Hindlimb muscle (tissue), 1 donor: ENCODE measurements at places on chromosomes 11 and 22.

DNA sequence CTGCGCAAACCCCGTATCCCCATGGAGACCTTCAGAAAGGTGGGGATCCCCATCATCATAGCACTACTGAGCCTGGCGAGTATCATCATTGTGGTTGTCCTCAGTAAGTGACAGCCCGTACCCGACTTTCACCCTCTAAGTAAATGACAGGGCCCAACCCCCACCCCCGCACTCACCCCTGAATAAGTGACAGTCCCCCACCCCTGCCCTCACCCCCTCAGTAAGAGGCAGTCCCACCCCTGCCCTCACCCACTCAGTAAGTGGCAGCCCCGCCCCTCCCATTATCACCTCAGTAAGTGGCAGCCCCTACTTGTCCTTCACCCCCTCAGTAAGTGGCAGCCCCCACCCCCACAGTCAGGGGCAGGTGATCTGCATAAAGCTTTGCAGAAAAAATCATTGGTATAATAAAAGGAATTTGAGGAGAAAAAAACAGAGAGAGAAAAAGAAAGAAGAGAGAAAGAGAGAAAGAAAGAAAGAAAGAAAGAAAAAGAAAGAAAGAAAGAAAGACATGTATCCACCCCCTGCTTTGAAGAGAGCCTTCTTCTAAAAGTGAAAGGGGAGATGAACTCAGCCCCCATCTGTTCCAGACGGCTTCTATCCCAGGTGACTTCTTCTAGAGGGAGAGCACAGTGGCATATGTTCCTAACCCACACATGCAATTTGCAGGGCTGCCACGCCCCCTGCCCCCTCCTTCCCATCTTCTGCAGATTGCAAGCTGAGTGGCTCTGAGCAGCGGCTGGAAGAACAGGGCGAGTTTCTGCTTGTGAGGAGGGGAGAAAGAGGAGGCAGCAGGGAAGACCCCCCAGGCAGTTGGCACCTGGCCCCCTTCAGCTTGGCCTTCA lies 12.5 kb upstream of the SMIM35 start:
- DNase-seq, result no peak

- DNase-seq, result no peak
Measured at GRCh38 chr22:49825944-49826602, 1.6 kb downstream of the BRD1 start.

GRCh38 chr11:82732348-82732733 lies 1.3 kb downstream of the FAM181B start:
- no peak for DNase-seq

DNA sequence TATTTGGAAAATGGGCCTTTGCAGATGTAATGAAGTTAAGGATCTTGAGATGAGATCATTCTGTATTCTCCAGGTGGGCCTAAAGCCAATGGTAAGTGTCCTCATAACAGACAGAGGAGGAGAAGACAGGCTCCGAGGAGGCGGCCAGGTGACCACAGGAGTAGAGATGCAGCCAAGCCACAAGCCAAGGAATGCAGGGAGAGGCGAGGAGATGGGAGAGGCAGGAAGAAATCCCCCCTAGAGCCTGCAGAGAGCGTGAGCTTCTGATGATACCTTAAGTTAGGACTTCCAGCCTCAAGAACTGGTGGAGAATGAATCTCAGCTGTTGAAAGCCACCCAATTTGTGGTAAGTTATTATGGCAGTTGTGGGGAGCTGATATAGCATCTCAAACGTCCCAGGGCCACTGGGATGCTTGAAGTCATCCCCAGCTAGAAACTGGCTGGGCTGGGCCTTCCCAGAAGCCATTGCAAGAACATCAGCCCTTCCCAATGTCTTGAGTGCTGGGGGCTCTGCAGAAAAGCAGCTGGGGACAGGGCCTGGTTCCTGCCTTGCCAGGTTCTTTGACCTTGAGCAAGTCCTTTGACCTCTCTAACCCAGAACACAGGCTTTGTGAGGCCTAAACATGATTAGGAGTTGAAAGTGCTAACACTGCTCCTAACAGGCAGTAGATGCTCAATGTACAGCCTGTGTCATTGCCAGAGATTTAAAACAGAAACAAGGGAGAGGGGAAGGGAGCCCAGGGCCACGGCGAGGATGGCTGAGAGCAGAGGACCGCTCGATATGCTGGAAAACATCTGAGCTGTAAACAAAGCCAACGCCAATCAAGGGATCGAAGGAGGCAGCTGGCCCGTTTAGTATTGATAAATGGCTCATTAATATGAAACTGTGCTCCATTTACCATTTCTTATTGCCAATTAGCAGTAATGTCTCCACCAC lies 632.3 kb downstream of the TBC1D22A start:
- DNase-seq, result no peak

DNA sequence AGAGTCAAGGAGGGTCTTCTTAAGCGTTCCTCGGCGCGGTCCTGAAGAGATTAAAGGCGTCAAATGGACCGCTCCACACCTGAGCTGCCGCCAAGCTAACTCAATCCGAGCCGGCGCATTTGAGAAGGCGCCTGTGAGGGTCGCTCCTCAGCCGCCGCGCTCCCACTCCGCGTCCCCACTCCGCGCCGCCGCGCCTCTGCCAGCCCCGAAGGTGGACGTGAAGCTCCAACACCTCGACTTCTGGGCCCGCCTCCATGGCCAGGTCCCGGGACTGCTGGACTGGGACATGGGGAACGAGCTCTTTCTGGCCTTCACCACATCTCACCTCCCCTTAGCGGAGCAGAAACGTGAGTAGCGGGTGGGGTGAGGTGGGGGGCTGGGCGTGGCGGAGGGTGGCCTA lies at the start of gene FOXR1:
TSS of gene FOXR1 (plus strand) at position 116 of the 400 bp plus-strand sequence. CDS start at position 287, 171 bp downstream.
- no peak for DNase-seq

DNA sequence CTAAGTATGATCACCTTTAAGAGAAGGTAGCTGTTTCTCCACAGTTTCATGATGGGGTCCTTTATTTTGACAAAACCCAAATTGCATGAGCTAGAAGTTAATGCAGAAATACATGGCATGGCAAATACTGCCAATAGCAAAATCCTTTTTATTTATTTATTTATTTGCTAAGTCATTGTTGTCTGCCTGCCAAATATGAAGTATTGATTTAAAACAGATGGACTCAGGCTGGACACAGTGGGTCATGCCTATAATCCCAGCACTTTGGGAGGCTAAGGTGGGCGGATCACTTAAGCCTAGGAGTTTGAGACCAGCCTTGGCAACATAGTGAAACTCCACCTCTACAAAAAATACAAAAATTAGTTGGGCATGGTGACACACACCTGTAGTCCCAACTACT lies 52.4 kb downstream of the LARGE2 start:
- DNase-seq, result no peak

DNA sequence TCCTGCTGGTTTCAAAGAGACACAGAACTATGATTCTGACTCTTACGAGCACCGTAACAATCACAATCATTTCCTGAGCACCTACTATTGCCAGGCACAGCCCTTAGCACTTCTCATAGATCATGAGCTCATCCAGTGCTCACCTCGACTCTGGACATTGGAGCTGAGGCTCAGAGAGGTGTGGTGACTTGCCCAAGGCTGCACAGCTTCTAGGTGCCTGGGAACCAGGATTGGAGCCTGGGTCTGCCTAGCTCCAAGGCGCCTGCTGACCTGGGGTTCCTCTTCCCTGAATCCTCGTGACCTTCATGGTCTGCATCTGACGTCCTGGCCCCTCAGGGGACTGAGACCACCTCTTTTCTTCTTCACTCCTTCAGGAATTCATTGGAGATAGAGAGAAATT lies 50.6 kb upstream of the CRYBB3 start:
- no peak for DNase-seq

GRCh38 chr11:117084992-117085391 lies 13.2 kb downstream of the SIK3 start:
- DNase-seq, result no peak

DNA sequence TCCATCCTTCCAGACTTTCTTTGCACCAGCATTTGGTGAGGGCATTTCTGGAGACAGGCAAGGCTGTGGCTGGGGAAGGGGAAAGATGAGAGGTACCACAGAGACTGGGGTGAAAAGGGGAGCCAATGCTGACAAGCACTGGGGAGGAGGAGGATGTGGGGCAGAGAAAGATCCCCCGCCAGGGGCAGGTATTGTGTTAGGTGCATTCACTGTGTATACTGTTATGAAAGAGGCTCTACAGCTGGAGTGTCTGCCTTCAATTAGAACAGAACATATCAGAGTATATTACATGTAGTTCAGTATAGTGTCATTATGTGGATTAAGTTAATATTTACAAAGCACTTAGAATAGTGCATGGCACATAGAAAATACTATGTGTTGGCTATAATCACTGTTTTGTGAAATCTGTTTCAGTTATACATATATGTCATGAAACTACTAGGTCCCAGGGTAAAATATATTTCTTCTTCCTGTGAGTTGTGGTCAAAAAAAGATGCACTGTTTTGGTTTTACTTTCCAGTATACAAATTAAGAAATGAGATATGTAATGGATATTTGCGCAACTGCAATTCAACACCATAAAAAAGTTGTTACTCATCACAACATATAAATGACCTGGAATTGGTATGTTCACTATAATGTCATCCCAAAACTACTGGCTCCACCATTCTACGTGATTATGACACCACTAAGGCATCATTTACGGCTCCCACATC lies 8.4 kb downstream of the MSANTD2 start:
- DNase-seq, result no peak

- DNase-seq, result no peak
Measured at GRCh38 chr11:133931449-133932060, 25.2 kb downstream of the IGSF9B start.

- no peak for DNase-seq
Measured at GRCh38 chr22:44935724-44936123, 74.1 kb downstream of the PHF21B start.

DNA sequence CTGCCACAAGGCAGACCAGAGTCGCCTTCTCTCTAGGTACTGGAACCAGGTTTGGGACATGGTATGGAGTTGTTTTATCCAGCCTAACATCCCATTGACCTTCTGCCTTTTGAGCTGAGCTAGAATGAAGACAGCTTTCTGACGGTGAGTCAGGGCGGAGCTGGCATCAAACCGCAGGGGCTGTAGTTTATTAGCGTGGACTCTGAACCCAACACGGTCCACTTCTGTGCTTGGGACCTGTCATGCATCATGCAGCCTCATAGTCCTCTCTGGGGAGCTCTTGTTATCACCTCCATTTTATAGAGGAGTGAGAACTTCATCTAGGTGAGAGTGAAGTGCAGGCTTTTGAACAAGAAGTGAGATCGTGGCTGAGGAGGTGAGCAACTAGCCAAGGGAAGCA lies 8.3 kb downstream of the GAL3ST1 start:
- DNase-seq, result no peak

DNA sequence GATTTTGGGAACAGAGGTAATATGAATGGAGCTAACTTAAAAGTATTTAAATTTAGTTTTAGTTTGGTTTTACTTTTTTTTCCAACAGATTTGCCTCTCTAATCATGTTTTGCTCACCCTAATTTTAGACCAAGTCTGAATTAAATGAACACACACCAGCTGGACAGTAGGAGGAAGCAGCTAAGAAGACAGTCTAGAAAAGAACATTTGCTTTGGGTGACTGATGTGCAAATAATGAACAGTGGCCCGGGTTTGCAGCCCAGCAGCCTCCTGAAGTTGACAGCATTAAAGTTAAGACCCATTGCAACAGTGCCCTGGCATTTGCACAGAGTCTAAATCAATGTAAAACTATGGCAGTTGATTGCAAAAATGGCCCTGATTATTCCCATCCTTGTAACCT lies 66.4 kb upstream of the SORL1 start:
- DNase-seq, result no peak

- no peak for DNase-seq
Measured at GRCh38 chr11:26572770-26573402, 823 bp upstream of the MUC15 start.

DNA sequence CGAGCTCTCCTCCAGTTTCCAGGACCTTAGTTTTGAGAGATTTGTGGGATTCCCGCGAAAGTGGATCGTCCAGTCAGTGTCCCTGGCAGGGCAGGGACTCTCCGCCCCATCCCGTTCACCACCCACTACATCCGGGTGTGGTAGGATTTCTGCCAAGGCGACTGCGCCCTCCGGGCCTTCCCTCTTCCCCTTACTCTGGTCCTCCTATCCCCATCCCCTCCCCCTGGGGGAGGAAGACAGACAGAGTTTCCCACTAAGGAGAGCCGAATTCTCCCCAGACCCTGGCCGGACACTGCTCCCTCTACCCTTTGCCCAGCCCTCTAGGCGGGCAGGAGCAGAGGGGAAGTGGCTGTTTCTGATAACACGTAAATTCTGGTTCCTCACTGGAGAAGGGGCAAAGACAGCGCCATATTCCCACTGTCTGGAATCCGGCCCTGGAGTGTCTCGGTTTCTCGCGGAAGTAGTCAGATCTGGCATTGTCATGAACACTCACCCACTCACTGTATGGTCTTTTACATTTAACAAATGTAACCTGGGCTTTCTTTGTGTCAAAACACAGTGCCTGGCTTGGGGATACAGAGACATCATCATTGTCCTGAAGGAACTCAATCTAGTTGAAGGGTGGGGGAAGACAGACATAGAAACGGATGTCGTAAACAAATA lies 1.1 kb upstream of the NECTIN1 start:
- no peak for DNase-seq

- DNase-seq, result no peak
Measured at GRCh38 chr22:50304528-50305392, 2.7 kb downstream of the PLXNB2 start.

GRCh38 chr11:94786264-94787126 lies 18.3 kb downstream of the AMOTL1 start:
- DNase-seq, result no peak

DNA sequence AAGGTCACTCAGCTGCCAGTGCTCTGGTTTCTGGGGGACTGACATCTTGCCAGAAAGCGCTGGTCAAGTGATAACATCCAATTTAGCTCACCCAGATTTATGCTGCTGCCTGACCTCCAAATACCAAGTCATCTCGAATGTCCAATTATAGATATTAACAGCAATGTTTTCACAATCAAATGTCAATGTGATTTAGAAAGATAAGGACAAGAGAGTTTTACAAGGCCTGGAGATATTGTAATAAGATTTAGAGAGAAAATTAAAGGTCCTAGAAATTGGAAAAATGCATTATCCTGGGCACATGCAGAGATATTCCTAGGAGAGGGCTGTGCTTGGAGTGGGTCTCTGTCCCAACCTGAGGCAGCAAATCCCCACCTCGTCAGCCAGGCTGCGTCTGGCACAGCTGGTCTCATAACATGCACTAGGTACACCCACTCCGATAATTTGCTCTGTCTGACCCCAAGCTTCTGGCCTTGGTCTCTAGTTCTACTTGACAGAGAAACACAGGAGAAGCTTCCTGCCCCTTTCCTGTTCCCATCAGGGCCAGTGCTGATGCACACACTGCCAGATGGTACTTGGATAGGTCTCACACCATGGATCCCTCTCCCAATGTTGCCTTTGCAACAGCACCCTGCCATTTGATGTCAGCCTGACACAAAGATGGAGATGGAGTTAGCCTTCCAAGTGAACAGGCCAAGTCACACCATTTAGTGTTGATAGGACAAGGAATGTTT lies 28.6 kb downstream of the USH1C start:
- DNase-seq, result no peak

DNA sequence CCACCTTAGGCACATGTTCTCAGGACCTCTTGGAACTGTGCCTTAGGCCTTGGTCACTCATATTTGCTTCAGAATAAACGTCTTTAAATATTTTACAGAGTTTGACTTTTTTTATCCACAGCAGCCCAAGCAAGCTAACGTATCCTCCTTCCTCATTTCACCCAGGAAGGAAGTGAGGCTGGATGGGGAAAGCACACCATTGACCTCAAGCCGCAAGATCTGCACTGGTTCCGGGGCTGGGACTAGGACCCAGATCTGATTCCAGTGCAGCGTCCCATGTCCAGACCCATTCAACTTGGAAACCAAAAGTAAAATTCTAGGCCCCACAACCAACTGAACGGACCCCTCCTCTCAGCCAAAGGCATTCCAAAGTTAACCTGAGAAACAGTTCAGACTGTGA lies 2.4 kb upstream of the LGALS12 start:
- DNase-seq, result no peak

GRCh38 chr11:122159173-122159721 lies 43.2 kb upstream of the BLID start:
- DNase-seq, result peak; percentile 78
